Activated B cell treated with CpG ODN at 0.5 μM for 24 hours (primary cell): ENCODE measurements at places on chromosomes 13 and 19.
A peak's percentile ranks its signal among the peaks of the same experiment; 100 is the strongest.

DNA sequence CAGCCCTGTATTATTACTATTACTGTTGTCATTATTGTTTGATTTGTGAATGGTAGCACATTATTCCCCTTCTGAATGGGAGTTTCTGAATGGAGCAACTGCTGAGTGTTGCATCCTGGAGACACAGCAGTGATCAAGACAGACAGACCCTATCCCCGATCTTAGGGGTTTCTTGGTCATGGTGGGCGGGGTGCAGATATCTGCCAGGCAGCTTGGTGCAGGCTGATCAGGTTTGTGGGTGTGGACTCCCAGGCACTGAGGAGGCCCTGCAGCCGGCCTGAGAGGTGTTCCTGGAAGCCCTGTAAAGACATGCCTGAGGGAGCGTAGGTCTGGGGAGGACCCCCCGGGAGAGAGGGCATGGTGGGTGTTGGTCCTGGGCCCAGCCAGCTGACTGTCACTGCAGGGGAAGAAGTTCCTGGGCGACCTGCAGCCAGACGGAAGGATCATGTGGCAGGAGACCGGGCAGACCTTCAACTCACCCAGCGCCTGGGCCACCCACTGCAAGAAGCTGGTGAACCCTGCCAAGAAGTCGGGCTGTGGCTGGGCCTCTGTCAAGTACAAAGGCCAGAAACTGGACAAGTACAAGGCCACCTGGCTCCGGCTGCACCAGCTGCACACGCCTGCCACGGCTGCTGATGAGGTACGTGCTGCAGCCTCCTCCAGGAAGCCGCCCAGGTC, 2.1 kb downstream of the MPND start:
- no peak for DNase-seq

- no peak for DNase-seq
Observed at GRCh38 chr19:4178990-4179389, 3.4 kb downstream of the SIRT6 start.

DNA sequence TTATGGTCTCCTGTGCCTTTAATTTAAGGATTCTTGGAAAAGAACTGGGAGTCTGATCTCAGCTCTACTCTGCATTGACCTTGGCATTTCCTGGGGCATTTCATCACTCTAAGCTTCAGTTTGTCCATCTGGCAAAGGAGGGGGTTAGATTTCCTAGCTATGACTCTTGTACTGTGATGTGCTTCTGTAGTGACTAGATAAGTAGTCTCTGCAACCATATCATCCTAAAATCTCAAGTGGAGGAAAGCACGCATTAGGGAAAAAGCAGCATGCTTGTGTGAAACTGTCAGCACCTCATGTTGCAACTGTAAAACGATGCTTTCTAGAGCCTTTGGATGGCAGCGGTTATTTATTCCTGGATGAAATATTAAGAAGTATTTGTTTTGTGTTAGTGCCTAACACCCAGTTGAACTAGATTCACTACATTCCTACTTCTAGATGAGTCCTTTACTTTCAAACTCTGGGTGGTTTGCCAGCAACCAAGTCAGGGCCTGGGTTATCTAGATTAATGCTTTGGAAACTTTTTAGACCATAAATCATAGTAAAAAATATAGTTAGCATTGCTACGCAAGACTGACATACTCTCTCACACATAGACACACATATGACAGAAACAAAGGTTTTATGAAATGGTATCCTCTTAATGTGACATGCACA, 6.8 kb downstream of the WDFY2 start:
- DNase-seq: no peak

DNA sequence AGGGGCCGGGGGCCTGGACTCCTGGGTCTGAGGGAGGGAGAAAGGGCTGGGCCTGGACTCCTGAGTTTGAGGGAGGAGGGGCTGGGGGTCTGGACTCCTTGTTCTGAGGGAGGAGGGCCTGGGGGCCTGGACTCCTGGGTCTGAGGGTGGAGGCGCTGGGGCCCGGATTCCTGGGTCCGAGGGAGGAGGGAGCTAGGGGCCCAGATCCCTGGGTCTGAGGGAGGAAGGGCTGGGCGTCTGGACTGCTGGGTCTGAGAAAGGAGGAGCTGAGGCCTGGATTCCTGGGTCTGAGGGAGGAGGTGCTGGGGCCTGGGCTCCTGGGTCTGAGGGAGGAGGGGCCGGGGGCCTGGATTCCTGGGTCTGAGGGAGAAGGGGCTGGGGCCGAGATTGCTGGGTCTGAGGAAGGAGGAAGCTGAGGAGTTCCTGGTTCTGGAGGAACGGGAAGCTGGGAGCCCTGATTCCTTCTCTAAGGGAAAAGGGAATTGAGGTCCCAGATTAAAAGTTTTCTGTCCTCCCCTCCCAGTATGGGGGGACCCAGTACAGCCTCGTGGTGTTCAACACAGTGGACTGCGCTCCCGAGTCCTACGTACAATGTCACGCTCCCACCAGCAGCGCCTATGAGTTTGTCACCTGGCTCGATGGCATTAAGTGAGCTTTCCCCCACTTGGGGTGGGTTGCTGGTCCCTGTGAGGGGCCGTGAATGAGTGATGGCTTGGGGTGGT, 721 bp downstream of the MED25 start:
- no peak for DNase-seq

- DNase-seq: no peak
Observed at GRCh38 chr13:78852709-78853108, 193.8 kb upstream of the OBI1 start.

GRCh38 chr13:44819245-44819644, 170.0 kb downstream of the NUFIP1 start:
- DNase-seq: no peak

DNA sequence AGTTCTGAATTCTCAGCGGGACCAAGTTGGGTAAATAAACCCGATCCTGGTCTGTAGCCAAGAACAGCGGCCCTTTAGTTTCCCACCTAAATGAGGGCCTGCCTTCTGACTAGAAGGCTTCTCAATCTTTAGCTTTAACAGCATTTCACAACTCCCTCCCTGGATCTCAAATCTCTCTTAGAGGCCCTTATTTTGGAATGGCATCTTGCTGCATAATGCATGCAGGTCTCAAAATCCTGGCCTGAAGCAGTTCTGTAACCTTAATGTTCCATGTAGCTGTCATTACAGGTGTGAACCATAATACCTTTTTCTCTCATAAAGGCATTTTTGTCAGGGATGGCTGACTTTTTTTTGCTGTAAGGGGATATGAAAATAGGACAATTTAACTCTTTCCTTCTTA, 29.5 kb downstream of the ZNF90 start:
- DNase-seq: no peak

DNA sequence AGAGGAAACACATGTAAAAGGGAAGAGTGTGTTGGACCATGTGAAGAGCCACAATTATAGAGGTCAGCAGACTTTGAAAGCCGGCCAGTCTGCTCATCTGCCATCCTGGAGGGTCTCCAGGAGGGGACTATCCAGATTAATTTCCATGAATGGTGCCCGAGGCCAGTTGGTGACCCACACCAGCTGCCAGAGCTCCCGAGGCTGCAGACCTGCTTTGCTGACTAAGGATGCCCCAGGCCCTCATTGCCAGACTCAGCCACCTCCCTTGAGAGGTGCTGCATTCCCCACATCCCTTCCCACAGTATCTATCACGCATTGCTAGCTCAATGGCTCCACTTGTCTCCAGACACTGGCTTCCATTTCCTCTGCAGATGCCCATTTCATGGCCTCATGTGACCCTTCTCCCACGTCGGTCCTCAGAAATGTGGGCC, 110.3 kb downstream of the NALCN start:
- no peak for DNase-seq

DNA sequence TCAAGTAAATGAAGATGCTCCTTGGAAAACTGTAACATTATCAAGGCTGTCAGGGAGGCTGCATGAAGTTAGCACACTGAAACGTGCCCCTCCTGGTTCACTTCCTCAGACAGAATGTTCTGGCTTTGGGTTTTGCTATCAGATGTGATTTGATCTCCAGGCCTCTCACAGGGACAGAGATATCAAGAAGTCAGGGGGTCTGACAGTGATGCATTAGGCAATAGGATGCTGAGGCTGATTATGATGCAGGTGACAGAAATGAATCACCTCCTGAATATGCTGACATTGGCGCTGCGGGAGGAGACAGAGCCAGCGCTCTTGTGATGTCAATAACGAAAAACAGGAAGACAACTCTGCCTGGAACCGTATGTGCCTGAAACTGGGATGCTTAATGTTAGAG, 278.5 kb downstream of the DCT start:
- DNase-seq: no peak

GRCh38 chr13:42333613-42334328, 61.8 kb downstream of the AKAP11 start:
- no peak for DNase-seq

GRCh38 chr19:29724746-29725145, 9.7 kb upstream of the C19orf12 start:
- no peak for DNase-seq

- DNase-seq: peak; percentile 11
Observed at GRCh38 chr13:114005206-114005724, 31.4 kb upstream of the C13orf46 start.

DNA sequence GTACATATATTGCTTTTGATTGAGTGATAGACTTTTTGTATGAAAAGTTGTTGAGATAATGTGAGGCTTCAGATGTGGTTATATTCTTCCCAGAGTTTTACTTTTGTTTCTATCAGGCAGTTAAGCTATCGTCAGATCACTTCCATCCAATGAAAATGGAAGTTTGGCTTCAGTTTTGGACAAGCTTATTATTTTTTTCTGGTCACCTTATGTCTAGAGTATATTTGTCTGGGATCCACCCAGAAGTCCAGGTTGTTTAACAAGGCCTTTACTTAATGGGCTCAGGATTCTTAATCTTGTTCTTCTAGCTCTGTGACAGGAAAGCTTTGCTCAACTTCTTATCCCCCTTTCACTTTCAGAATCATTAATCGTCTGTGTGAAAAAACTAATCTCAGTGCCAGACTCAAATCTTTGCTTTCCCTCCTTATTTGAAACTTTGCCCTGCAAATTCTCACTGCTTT, 150.9 kb downstream of the PDS5B start:
- no peak for DNase-seq

DNA sequence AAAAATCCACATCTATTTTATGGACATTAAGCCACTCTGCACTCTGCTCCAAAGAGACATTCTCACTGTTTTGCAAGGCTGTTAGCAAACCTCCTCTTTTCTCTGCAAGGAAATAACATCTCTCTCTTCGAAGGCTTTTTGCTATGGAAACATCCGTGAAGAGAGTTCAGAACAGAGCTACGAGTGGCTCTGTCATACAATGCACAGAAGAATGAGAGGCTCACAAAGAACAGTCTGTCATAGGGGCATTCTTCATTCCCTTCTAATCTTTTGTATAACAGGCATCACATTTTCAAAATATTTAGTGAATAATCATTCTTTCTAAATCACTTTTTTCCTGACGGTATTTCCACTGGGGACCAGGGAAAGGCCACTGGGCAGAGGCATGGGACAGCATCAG, 346.1 kb downstream of the IRS2 start:
- no peak for DNase-seq

DNA sequence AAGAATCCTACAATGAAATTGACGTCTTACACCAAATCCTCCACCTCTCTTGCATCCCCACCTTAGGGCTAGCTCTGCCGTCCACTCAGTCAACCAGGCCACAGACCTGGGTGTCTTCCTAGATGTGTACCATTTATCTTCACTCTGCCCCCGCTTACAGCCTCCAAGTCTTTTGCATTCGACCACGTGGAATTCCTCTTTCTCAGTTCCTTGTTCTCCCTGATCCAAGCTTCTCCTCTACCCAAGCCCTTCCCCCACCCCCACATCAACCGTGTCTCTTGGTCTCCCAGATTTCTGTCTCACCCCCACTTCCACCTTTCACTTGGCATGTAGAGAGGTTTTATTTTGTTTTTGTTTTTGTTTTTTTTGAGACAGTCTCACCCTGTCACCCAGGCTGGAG, 1.2 kb upstream of the DMWD start:
- no peak for DNase-seq

DNA sequence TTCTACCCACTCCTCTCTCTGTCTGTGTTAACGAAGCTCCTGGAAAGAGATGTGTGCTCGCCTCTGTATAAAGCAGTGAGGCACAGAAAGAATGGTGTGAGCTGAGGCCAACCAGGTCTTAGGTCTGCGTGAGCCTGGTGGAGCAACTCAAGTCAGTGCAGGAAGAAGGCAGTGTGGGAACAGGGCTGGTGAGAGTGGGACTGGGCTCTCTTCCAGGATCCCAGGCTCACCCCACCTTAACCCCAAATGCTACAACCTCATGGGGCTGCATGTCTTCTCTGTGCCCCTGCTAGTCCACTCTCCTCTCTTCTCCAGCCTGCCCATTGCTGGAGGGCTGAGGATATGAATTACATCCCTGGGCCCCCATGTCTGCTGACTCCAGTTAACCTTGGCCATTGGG, 127.4 kb downstream of the DCT start:
- DNase-seq: no peak

- DNase-seq: peak; percentile 7
Observed at GRCh38 chr13:113122550-113123225, at the start of gene F10. F10 (plus strand) TSS chr13:113122799; CDS start chr13:113122856, 57 bp downstream.

GRCh38 chr13:51292000-51292565, 47.4 kb upstream of the SERPINE3 start:
- DNase-seq: no peak

DNA sequence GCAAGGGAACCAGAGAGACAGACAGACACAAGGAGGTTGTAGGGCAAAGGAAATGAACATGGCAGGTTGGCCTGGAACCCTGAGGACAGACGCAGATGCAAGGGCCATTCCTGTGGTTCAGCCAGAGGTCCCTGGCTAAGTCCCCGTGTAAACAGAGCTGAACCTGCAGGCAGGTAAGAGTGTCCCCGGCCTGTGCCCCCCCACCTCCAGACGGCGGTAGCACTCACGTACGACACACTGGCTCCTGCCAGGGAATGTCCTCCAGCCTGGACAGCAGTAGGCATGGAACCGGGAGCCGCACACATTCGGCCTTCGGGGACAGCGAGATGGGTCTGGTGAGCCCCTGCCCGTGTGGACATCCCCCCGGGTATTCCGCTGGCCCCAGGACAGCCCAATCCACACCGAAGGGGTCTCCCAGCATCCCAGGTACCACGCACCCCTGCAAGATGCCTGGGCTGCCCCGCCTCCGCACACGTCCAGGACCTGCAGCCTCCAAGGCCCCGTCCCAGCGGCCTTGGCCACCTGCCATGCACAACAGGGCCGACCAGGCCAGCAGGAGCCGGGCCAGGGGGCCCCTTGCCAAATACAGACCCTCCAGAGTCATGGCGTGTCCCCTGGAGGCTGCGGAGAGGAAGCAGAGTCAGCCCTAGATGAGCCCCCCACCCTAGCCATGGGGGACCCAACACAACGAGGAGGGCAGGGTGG, 2.4 kb downstream of the FBN3 start:
- no peak for DNase-seq

DNA sequence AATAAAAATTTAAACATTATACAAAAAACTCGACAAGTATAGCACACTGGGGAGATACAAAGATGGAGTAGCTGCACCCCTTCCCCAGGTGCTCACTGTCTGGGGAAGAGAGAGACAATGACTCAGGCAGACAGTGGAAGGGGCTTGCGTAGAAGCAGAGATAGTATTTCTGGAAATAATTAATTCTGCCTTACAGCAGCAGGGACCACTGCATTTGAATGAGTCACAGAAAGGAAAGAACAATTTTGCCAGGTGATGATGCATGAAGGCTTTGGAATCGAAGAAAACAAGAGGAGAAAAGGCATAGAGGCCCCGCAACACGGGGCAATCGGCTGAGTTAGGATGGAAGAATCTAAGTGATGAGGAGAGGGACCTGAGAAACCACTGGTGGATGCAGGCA, 447.4 kb downstream of the EFNB2 start:
- DNase-seq: no peak
